ENCODE measurements at places on chromosomes 2 and 18.

DNA sequence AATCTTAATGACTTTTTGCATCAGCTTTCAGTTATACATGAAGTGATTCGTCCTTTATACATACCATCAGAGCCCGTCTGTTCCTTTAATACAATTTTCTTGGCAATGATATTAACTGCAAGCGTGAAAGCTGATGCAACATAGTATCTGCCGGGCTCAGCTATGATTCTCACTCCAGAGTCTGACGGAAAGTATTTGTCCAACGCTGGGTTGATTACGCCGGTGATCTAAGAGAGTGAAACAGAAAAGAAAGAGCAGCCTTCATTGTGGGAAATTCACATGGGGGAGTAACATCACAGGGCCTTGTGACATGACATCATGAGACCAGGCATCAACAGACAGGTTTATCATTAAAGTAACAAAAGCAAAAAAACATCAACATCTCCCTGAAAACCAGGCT lies 6.2 kb downstream of the ODC1 start:
- peaks cover 15% of the 10 kb centered on the region for H3K4me1 ChIP-seq
- H3K36me3 ChIP-seq = peaks cover 45% of the 10 kb centered on the region
- no peak overlapping the region for H3K27ac ChIP-seq
- no peak for DNase-seq
- H3K27me3 ChIP-seq = no peaks in the 10 kb centered on the region

- no peak for DNase-seq
- peaks cover 59% of the 10 kb centered on the region for H3K4me1 ChIP-seq
- no peak overlapping the region for H3K27ac ChIP-seq
- H3K36me3 ChIP-seq = no peaks in the 10 kb centered on the region
Measured at GRCh38 chr2:219125225-219125885, 35.3 kb downstream of the NHEJ1 start.

DNA sequence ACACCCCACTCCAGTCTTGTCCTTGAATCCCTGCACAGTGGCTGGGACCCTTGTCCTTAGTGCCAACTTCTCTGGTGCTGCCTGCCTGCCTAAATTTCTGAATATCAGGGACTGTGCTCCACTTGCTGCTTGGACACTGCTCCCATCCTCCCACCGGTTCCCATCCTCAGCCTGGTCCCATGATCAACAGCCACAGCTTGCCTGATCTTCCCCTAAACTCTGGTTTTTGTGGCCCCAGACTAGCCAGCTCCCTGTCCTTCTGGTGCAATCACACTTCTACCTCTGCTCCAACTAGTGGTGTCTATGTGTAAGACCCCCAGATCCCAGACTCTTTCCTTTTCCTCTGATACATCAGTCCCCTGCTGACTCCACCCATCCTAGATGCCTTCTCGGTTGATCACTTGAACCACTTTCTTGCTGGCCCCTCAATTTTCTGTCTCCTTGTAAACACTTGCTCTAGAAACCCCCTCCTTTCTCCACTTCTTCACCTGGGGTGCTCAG lies 37.2 kb upstream of the POLE4 start:
- no peaks in the 10 kb centered on the region for H3K27me3 ChIP-seq
- H3K36me3 ChIP-seq = no peaks in the 10 kb centered on the region
- no peak overlapping the region for H3K4me3 ChIP-seq
- no peaks in the 10 kb centered on the region for H3K4me1 ChIP-seq

DNA sequence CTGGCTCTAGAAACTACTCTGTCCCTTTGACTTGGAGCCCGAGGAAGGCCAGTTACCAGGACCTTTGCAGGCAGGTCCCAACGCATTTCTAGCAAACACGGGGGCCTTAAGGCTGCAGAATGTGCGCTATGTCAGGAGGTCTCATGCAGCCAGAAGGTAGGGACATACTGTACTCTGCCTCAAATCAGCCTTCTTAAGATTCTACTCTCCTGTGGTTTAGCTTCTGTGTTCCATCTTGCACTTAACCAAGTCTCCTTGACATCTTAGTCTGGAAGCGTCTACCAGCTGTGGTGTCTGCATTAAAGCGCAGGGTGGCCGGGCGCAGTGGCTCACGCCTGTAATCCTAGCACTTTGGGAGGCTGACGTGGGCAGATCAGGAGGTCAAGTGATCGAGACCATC lies 65.5 kb downstream of the STEAP3 start:
- H3K4me1 ChIP-seq = peaks cover 13% of the 10 kb centered on the region
- DNase-seq = no peak
- H3K4me3 ChIP-seq = no peak overlapping the region
- no peaks in the 10 kb centered on the region for H3K27me3 ChIP-seq
- no peaks in the 10 kb centered on the region for H3K36me3 ChIP-seq

- DNase-seq = no peak
- no peak overlapping the region for H3K27ac ChIP-seq
- H3K36me3 ChIP-seq = no peaks in the 10 kb centered on the region
- H3K27me3 ChIP-seq = no peaks in the 10 kb centered on the region
Measured at GRCh38 chr2:103667335-103667884, 905.6 kb downstream of the TMEM182 start.

GRCh38 chr2:108491848-108492247 lies 42.4 kb upstream of the LIMS1 start:
- no peak for DNase-seq
- H3K27ac ChIP-seq = no peak overlapping the region
